NCI-H187 (cell line): ENCODE measurements at places on chromosomes 6 and 20.

DNA sequence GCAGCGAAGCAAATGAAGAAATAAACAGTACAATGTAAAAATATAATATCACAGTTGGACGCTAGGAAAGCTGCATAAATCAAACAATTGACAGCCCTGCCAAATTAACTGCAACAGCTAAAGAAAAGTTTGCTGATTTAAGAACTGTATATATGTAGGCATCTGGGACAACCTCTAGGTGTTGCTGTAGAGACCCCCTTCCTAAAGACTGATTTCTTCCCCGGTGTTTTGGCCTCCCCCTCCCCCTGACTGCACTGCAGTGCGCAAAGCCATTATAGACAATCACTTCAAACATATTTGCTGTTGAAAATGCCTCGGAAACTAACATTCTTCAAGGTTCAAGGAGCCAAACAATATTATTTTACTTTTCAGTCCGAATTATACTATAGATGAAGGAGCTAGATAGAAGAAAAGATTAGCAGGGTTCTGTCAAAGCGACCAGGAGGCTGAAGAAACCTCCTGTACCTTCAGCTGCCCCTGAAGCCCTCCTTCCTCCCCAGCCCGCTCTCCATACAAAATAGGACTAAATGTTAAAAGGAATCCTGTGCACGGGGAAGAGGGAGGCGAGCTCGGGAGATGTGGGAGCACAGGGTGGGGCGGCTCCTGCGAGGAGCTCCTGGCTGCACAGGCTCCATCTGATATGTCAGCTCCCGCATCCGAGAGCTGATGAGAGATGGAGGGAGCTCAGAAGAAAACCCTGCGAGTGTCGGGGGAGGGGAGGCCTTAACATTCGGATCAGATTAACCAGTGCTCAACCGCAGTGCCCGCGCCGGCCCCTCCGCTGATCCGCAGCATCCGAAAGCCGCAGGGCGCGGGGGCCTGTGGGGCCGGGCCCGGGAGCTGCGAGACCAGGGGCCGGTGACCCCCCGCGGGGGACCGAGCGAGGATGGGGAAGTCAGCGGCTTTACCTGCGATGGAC is 822 bp downstream of the ELOVL4 start:
- DNase-seq, result peak; percentile 1

GRCh38 chr20:11120431-11120830 is 446.6 kb upstream of the JAG1 start:
- DNase-seq, result no peak

- DNase-seq, result no peak
Observed at GRCh38 chr20:25481918-25482253, 74.4 kb downstream of the GINS1 start.

DNA sequence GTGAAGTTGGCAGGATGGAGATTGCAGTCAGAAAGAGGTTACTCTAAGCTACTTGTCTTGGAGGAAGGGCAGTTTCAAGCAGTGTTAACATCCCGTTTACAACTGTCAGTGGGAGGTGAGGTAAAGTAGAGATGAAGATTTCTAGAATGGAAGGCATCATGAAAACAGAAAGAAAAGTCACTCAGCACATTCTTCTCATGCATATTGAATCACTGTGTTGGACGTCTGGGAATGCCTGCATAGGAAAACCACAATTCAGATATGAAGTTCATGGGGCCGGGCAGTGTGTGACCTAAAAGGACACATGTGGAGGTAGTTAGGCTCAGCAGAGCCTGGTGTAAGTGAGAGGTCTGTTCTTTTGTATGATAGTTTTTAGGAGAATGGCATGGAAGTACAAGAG is 73.5 kb upstream of the LAMP5 start:
- no peak for DNase-seq

GRCh38 chr20:24580006-24580405 is 110.6 kb downstream of the SYNDIG1 start:
- no peak for DNase-seq

GRCh38 chr6:159762681-159763293 is 942 bp downstream of the ACAT2 start:
- DNase-seq, result no peak

DNA sequence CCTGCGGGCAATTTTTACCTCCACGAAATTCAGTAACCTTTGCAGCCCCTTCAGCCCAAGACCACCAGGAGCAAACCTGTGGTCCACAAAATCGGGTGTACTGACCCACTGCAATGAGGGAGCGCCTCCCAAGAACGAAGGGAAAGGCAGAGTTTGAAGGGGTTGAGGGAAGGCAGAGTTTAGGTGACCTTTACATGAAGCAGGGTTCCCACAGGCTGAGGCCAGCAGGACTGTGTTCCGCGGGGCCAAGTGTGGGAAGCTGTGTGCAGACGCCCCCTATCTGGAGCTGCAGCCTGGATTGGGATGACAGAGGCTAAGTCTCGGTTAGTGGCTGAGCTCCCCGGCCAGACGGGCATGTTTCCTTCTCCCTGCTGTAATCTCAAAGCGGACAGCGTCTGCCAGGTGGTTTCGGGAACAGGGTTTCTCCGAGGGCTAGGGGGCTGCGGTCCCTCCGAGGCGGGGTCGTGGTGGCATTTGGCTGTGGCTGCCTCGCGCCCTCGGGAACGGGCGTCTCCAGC is 826 bp upstream of the PYGB start:
- no peak for DNase-seq

DNA sequence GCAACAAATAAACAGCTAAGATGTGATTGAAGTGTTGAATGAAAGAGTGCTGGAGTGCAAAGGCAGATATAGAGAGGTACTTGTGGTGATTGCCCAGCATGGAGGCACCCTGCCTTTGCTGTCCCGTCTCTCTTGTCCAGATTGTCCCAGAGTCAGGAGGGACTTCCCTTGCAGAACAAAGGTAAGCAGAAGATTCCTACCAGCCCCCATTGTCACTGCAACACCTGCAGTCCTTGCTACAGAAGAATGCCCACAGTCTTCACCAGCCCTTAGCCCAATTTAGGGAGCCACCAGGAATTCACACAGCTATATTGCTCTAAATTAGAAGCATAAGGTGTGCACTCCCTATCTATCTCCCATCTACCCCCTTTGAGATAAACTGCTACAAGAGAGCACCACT is 491.8 kb downstream of the KIF16B start:
- DNase-seq, result no peak

GRCh38 chr6:102137859-102138258 is 744.4 kb downstream of the GRIK2 start:
- no peak for DNase-seq

DNA sequence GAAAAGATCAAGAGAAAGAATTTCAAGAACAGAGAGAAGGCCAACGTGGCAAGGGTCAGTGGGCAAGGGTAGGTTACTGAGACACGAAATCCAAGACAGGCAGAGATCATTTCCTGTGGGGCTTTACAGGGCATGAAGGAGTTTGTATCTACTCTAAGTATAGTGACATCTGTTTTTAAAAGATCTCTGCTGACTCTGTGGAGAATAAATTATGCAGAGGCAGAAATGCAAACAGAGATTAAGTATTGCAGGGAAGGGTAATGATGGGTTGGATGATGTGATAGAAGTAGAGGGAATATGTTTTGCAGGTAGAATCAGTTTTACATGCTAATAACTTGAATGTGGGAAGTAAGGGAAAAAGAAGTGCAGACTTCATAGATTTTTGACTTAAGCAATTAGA is 243.5 kb downstream of the FRK start:
- no peak for DNase-seq

DNA sequence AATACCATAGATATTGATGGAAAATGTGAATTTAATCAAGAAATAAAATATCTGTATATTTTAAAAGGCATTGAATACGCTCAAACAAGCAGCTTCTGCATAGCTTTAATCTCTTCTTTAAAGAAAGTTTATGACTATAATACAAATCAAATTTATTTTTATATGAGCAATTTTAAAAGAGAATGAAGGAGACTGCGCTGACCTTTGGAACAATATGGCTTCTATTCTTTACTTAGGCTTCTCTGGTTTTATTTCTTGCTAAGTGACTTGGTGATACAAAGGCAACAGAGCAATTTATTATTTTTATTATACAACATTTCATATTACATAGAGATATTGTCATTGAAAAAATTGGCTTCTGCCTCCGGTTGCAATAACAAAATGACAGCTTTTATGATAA is 776.7 kb downstream of the TBC1D32 start:
- no peak for DNase-seq

- no peak for DNase-seq
Observed at GRCh38 chr6:13846841-13847240, 32.5 kb upstream of the MCUR1 start.

DNA sequence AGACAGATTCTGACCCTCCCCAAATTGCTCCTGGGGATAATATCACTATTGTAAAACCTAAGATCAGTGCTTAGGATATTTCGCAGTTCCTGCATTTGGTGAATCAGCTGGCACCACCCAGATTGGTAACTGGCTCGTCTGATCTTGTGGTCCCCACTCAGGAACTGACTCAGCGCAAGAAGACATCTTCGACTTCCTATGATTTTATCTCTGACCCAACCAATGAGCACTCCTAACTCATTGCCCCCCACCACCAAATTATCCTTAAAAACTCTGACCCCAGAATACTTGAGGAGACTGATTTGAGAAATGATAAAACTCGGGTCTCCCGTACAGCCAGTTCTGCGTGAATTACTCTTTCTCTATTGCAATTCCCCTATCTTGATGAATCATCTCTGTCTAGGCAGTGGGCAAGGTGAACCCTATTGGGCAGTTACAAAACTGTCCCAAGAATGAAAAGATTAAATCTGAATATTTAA is 55.7 kb upstream of the PRND start:
- no peak for DNase-seq

DNA sequence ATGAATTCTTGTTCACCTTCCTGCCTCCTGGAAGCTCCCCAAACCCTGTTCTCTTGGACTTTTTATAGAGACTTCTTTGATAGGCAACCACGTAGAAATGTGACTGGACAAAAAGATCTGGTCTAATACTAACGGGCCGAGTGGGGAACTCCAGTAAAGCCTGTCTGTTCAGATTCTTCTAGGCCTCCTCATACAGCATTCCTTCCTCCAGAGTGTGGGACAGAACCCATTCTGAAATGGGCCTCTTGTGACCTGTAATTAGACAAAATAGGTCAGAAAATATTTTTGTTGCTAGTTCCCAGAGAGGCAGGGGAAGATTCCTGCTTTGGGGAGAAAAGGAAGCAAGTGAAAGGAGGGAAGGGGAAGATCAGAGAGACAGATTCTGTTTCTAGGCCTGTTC is 374.3 kb downstream of the CDH26 start:
- DNase-seq, result no peak

DNA sequence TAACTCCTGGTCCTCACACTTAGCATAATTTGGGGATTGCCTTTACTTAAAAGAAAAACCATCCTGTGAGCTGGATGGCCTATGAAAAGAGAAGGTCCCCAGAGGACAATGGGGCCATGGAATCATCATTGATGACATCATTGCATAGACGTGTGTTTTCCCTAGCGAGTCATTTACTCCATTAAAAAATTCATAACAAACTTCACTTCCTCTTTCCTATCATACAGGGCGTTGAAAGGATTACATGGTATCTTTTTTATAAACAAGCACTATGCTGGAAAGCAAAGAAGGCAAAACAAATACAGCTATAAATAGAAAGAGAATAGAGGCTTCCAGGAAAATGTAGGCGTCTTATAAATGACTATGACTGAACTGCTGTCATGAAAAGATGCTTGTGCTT is 11.3 kb upstream of the COL12A1 start:
- DNase-seq, result no peak

DNA sequence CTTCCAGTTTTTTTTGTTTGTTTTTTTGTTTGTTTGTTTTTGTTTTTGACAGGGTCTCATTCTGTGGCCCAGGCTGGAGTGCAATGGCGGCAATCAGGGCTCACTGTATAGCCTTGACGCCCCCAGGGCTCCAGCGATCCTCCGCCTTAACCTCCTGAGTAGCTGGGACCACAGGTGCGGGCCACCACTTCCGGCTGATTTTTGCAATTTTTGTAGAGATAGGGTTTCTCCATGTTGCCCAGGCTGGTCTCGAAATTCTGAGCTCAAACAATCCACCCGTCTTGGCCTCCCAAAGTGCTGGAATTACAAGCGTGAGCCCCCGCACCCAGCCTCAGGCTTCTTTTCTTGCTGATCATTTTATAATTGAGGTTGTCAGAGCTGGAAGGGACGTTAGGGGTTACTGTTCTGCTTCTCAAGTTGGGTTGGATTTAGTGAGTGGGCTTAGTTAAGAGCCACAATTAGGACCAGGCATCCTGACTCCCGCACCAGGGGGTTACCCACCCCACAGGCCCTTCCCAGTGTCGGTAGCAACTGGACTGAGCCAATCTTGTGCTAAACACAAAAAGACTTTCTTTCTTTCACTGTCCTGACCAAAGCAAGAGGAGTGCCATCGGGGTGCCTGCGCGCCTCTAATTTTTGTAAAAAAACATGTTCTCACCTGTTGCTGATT is 13.1 kb upstream of the ZSCAN9 start:
- no peak for DNase-seq

DNA sequence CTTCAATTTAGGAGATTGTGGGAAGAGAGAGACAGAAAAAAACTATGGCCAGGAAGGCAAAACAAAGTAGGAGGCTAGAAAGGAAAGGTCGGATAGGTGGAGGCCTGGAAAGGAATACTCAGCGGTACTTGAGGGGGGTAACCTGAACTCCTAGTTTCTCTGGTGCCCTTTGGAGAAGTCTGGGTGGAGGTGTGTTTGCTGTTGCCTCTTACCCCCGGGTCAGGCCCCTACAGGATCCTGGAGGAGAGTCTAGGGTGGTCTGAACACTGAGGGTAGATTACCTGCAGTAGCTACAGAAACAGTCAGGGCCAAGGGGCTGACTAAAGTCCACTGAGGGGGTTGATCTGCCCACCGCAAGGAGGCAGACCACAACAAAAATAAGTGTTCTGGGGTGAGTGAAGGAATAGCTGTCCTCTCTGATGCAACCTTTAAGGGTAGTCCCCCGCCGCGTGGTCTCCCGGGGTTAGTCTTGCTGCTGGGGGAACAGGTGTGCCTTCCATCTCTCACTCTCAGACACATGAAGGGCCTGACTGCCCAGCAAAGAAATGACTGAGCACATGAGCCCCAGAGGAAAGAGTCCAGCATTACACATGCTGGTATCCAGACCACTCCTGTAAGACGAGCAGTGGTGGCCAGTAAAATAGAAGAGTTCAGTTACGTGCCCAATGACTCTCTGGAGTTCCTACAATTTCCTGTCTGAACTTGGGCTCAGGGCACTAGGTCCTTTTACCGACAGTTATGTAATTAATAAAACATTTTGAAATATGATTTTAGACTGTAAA is 59.5 kb downstream of the MTHFD1L start:
- DNase-seq, result no peak

- DNase-seq, result no peak
Observed at GRCh38 chr20:59955131-59955796, 3.0 kb upstream of the CDH26 start.

DNA sequence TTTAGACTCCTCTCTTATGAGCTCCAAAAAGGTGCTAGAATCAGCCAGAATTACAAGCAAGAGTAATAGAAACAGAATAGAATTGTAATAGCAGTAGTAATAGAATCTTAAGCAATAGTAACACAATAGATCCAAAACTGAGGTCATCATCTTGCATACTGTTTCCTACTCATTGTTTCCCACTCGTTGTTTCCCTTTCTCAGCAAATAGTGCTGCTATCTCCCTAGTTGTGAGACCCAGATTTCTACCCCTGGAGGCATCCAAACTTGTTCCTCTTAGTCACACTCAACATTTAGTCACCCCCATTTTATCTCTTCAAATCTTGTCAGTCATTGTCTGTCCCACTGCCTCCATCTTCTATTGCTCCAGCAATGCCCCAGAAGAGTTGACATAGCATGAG is 356.9 kb upstream of the MARCKS start:
- DNase-seq, result no peak

- no peak for DNase-seq
Observed at GRCh38 chr20:19008497-19008896, 194.9 kb downstream of the SCP2D1 start.
